MM.1S (cell line): ENCODE measurements at places on chromosomes 5 and 9.

- no peaks in the 10 kb centered on the region for H3K4me1 ChIP-seq
- H3K27me3 ChIP-seq = no peaks in the 10 kb centered on the region
- no peaks in the 10 kb centered on the region for H3K36me3 ChIP-seq
- H3K27ac ChIP-seq = no peak overlapping the region
Observed at GRCh38 chr5:33223563-33224284, 217.0 kb upstream of the TARS1 start.

DNA sequence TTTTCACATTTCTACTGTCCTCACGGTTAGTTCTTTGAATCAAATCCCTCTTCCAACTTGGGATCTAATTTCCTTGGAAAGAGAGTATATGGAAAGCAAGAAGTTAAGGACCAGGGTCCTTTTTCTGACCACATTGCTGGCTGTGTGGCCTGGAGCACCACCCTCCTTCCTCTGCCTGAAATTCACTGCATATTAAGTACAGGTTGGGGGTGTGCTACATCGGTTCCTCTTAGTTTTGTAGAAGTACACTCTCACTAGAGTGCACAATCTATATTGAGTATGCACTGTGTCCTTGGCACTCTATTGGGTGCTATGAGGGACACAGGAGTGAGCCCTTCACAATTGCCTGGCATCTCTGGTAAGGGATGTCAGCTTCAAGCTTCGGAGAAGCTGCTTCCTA lies 53.8 kb upstream of the KLF9 start:
- DNase-seq = no peak
- H3K27ac ChIP-seq = no peak overlapping the region
- H3K4me1 ChIP-seq = no peaks in the 10 kb centered on the region
- H3K27me3 ChIP-seq = no peaks in the 10 kb centered on the region

DNA sequence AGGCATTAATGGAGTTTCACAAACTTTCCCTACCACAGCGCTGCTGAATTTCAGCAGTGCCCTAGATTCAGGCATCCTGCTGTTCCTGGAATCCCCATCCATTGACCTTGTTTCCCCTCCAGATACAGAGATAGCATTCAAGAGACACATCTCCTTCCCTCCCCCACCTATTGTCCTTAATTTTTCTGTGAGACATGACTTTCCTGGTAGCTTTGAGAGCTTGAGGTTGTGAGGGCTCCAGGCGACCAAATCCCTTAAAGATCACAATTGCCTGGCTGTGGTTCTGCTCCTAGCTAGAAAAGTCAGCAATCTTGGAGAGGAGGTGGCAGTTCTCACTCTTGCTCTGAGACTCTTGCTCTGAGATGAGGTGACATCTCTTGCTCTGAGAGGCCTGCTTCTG lies 48.0 kb downstream of the PRR16 start:
- H3K27ac ChIP-seq = no peak overlapping the region
- no peak for DNase-seq
- H3K4me3 ChIP-seq = no peak overlapping the region
- no peaks in the 10 kb centered on the region for H3K36me3 ChIP-seq

- no peak overlapping the region for H3K27ac ChIP-seq
- H3K4me3 ChIP-seq = no peak overlapping the region
- no peaks in the 10 kb centered on the region for H3K36me3 ChIP-seq
- H3K4me1 ChIP-seq = no peaks in the 10 kb centered on the region
- H3K27me3 ChIP-seq = no peaks in the 10 kb centered on the region
Observed at GRCh38 chr5:125394661-125395280, 648.3 kb upstream of the ZNF608 start.

GRCh38 chr9:86614871-86615849 lies 260.9 kb upstream of the TUT7 start:
- DNase-seq = no peak
- no peaks in the 10 kb centered on the region for H3K36me3 ChIP-seq
- H3K27ac ChIP-seq = no peak overlapping the region
- H3K27me3 ChIP-seq = no peaks in the 10 kb centered on the region

- no peak overlapping the region for H3K27ac ChIP-seq
- H3K36me3 ChIP-seq = no peaks in the 10 kb centered on the region
- H3K4me1 ChIP-seq = no peaks in the 10 kb centered on the region
- no peak for DNase-seq
- no peak overlapping the region for H3K4me3 ChIP-seq
Observed at GRCh38 chr5:19739671-19740070, 248.3 kb downstream of the CDH18 start.

GRCh38 chr5:19777363-19777762 lies 210.6 kb downstream of the CDH18 start:
- no peaks in the 10 kb centered on the region for H3K27me3 ChIP-seq
- DNase-seq = no peak
- H3K27ac ChIP-seq = no peak overlapping the region
- no peaks in the 10 kb centered on the region for H3K4me1 ChIP-seq
- H3K4me3 ChIP-seq = no peak overlapping the region

DNA sequence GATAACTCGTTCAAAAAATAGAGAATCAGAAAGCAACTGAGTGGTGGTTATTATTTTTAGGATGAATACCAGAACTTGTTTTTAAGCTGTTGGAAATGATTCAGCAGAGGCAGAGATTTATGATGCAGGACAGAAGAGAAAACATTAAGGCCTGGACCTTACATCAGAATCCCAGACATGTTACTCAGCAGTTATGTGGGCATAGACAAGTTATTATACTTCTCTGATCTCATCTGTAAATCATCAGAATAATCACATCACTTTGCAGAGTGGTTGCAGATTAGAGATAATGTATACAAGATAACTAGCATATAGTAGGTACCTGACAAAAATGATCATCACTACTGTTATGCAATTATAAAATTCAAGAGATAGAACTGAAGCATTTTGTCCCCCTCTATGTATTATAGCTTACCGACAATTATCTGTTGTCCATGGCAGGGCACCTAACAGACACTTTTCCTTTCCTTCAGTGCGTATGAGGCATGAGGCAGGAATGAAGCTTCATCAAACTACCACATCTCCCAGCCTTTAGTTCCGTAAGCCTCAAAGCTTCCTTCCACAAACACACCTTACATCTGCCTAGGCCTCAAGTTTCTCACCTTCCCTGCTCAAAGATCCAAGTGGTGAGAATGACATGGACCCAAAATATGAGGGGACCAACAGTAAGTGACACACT lies 165.9 kb downstream of the DENND1A start:
- no peaks in the 10 kb centered on the region for H3K4me1 ChIP-seq
- H3K36me3 ChIP-seq = no peaks in the 10 kb centered on the region
- H3K27ac ChIP-seq = no peak overlapping the region
- DNase-seq = no peak
- no peak overlapping the region for H3K4me3 ChIP-seq
- no peaks in the 10 kb centered on the region for H3K27me3 ChIP-seq

- H3K36me3 ChIP-seq = no peaks in the 10 kb centered on the region
- DNase-seq = no peak
- H3K4me3 ChIP-seq = peak overlapping the region; percentile 86
- H3K27ac ChIP-seq = no peak overlapping the region
- H3K4me1 ChIP-seq = peaks cover 17% of the 10 kb centered on the region
- 0 out of 2 replicates have a peak, but pooled peaks cover 6% of the 10 kb centered on the region for H3K27me3 ChIP-seq
Observed at GRCh38 chr5:65928322-65928752, 2.0 kb downstream of the ERBIN start.

DNA sequence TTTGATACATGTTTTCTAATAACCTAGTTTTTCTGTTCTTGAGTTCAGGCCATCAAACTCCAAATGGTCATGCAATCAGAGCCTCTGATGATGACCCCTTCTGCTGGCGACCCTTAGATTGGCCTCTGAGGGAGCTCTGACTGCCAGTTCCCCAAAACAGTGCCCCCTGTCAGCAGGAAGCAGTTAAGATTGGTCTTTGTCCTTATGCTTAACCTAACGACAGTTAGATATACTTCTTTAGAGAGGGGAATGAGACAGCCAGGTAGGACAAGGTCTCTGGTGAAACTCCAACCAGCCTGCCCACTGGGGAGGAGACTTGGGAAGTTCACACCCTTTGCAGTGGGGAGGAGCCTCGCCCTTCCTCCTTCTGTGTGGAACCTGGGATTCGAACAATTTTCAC lies 390.4 kb upstream of the KIF2A start:
- DNase-seq = no peak
- H3K4me1 ChIP-seq = no peaks in the 10 kb centered on the region
- H3K27ac ChIP-seq = no peak overlapping the region
- no peaks in the 10 kb centered on the region for H3K27me3 ChIP-seq
- no peak overlapping the region for H3K4me3 ChIP-seq

GRCh38 chr5:40801771-40802562 lies 3.8 kb upstream of the PRKAA1 start:
- H3K4me1 ChIP-seq = no peaks in the 10 kb centered on the region
- DNase-seq = no peak
- H3K27ac ChIP-seq = no peak overlapping the region
- H3K4me3 ChIP-seq = no peak overlapping the region
- H3K36me3 ChIP-seq = no peaks in the 10 kb centered on the region
